Trophoblast cell (in vitro differentiated cells and primary cell): ENCODE measurements at places on chromosomes 5 and 9.
A peak's percentile ranks its signal among the peaks of the same experiment; 100 is the strongest.

GRCh38 chr5:132751444-132751843, 4.2 kb downstream of the CCNI2 start:
- H3K36me3 ChIP-seq: peaks cover 18% of the 10 kb centered on the region
- no peaks in the 10 kb centered on the region for H3K27me3 ChIP-seq
- H3K27ac ChIP-seq: no peak overlapping the region
- H3K4me3 ChIP-seq: no peak overlapping the region
- no peak for DNase-seq

DNA sequence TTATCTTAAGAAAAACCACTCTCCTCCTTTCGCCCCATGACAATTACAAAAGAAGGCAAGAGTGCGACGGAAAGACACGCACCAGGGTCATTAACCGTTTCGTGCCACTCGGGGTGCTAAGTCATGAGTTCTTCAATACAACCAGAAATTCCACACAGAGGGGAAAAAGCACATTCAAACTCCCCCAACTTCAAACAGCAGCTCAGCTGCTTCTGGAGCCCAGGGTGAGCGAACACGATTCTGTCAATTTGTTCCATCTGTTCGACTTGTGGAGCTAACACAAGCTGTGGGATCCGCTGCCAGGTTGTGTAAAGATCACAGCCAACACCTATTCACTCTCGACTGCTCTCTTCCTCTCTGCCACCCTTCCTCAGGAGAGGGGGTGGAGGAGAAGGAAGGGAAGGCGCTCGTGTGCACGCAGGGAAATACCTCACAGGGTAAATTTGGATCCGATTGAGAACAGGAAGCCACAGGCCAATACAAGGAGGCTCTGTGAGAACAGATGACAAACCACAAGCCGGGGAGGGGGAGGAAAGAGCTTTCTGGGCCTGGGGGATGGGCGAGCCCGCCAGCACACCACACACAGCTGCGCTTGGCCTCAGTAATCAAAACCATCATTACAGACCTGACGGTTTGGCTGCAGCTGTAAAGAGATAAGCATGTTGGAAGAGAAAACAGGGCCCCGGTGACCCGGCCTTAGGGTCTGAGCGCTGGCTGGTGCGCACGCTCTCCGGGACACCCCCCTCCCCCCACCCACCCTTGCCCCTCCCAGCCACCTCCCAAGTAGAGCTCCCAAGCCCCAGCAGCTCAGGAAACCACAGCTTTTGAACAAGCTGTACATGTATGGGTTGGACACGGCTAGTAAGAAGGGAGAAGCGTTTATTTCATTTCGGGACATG, 54.3 kb downstream of the PTCH1 start:
- DNase-seq: no peak
- no peaks in the 10 kb centered on the region for H3K27me3 ChIP-seq
- H3K27ac ChIP-seq: peak overlapping the region; percentile 42
- H3K36me3 ChIP-seq: peaks cover 37% of the 10 kb centered on the region
- no peak overlapping the region for H3K4me3 ChIP-seq

DNA sequence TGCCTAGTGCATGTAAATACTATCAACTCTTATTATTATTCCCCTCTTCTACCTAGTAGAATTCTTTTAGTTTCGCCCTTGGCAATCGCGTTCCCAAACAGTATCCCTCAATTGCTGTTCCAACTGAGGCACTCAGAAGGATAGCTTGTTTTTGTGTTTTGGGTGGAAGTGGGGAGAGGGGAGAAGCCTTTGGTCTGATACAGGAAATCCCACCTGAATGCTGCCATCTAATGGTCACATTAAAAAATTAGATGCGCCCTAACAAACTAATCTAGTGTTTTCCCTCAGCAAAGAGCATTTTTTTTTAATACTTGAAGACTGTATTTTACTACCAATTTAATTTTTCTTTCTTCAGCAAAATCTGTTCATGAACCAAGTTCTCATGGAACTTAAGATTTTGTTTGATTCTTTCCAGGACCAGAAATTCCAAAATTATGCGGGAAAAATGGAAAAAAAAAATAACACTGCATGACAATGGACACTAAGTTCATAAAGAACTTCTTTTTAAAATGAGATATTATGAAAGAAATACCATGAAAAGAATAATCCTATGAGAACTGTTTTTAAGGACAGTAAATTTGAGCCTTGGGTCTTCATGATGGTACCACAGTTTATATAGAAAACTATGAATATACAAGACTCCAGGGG, 22.2 kb upstream of the GLDC start:
- H3K4me1 ChIP-seq: peaks cover 12% of the 10 kb centered on the region
- DNase-seq: peak; percentile 48
- no peak overlapping the region for H3K4me3 ChIP-seq
- no peaks in the 10 kb centered on the region for H3K36me3 ChIP-seq
- no peaks in the 10 kb centered on the region for H3K27me3 ChIP-seq
- H3K27ac ChIP-seq: no peak overlapping the region

- no peaks in the 10 kb centered on the region for H3K27me3 ChIP-seq
- no peak overlapping the region for H3K27ac ChIP-seq
- no peaks in the 10 kb centered on the region for H3K36me3 ChIP-seq
- H3K4me3 ChIP-seq: no peak overlapping the region
- peak; percentile 30 for DNase-seq
- H3K4me1 ChIP-seq: no peaks in the 10 kb centered on the region
These were observed 106.7 kb upstream of the PTPN3 start for GRCh38 chr9:109604781-109605180.

GRCh38 chr9:97668485-97668884, 28.7 kb downstream of the XPA start:
- no peaks in the 10 kb centered on the region for H3K27me3 ChIP-seq
- no peak for DNase-seq
- no peak overlapping the region for H3K27ac ChIP-seq
- no peaks in the 10 kb centered on the region for H3K4me1 ChIP-seq

DNA sequence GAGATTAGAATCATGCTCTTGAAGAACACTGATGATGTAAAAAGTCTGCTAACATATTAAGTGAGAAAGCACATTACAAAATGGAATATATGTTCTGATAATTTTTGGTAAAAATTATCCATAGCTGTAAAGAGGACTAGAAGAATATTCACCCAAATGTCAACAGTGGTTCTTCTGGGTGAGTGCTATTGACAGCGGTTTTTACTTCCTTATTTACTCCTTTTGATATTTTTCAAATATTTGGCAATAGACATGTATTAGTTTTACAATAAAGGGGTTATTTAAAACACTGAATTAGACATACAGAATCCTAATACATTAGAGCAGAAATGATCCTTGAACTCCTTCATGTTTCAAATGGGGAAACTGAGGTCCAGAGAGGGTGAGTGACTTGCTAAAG, 26.9 kb upstream of the MEGF9 start:
- no peaks in the 10 kb centered on the region for H3K27me3 ChIP-seq
- no peaks in the 10 kb centered on the region for H3K36me3 ChIP-seq
- no peaks in the 10 kb centered on the region for H3K4me1 ChIP-seq
